NCI-H187 (cell line): ENCODE measurements at places on chromosomes 1 and 21.

- DNase-seq = no peak
Observed at GRCh38 chr1:227260433-227260832, 57.9 kb downstream of the CDC42BPA start.

DNA sequence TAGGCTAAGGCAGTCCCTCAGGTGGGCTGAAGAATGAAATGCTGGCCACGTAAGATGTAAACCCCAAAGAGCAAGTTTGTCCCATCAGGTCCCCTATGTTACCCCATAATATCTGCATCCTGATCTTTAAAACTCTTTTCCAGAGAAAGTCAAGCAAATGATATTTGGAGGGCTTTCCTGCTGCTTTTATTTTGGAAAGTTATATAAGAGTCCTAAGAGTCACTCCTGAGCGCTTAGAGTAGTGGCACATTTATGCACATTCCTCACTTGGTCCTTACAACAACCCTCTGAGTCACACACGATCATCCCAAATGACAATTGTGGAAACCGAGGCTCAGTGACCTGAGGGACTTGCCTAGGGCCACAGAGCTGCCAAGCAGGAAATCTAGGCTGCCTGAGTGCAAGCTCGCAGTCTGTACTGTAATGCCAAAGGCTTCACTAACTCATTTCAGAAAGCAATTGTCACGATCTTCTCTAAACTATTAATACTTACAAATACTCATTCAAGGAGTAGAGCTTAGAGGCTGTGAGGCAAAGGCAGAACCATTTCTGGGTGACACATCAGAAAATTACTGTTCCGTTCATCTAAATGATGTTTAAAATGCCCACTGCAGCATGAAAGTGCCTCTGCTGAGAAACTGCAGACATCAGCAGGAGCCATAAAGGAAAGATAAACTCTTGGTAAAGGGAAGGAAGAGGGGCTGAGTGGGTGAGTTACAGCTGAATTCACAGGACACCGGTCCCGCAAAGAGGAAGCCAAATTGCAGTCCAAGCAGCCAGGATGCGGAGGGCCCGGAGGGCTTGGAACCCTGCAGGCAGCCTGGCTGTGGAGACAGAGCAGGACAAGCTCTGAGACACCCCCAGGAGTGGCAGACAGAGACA, 30.8 kb downstream of the CAPZB start:
- no peak for DNase-seq

GRCh38 chr1:23544444-23545389, 13.7 kb upstream of the E2F2 start:
- DNase-seq = peak; percentile 67

DNA sequence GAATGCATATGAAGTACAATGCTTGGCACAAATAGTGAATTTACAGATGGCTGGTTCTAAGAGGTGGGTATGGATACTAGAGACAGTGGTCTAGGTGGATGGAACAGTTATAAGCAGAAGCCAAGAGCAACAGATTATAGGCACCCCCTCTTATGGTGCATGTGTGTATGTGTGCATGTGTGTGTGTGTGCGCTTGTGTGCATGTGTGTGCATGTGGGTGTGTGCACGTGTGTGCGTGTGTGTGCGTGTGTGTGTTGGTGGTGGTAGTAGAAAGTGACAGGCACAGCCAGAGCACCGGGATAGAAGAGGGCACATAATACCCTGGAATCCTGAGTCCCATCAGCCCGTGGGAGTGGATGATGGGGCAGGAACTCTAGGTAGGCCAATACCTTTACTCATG, 1.3 kb downstream of the NCMAP start:
- no peak for DNase-seq

DNA sequence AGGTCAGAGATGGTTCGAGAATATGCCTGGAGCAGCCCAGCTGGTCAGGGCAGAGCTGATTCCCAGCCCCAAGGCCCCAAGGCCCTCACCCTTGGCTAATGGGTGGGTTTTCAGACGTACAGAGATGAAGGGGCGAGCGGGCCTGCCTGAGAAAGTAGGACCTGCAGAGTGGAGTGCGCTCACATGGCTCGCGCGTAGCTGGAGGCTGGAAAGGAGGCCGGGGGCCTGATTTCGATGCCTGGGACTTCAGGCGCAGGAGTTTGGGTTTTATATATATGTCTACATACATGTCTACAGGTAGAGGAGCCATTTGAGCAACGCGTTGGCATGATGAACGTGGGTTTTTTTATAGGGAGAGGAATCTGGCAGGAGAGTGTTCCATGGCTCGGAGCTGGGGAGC, 8.9 kb downstream of the COQ8A start:
- DNase-seq = no peak

DNA sequence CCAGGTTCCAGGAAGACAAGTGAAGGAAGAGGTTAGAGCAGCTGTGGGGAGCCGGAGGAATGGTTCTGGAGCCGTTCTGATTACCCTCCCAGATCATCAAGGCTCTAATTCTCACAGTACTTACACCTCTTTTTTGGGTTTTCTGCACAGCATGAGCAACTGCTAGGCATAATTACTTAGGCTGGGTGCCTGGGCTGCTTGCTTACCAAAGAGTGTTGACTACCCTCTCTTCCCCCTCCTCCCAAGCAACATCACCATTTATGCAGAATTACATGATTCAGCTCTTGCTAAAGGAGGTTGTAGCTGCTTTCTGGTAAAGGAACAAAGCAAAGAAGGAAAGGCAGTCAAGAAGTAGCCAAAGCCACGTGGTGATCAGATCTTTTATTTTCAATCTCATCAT, 397.2 kb downstream of the KCNH1 start:
- no peak for DNase-seq

- DNase-seq = no peak
Observed at GRCh38 chr1:220283625-220284024, 11.4 kb upstream of the RAB3GAP2 start.

- no peak for DNase-seq
Observed at GRCh38 chr1:192926736-192927135, 117.9 kb downstream of the RGS2 start.

DNA sequence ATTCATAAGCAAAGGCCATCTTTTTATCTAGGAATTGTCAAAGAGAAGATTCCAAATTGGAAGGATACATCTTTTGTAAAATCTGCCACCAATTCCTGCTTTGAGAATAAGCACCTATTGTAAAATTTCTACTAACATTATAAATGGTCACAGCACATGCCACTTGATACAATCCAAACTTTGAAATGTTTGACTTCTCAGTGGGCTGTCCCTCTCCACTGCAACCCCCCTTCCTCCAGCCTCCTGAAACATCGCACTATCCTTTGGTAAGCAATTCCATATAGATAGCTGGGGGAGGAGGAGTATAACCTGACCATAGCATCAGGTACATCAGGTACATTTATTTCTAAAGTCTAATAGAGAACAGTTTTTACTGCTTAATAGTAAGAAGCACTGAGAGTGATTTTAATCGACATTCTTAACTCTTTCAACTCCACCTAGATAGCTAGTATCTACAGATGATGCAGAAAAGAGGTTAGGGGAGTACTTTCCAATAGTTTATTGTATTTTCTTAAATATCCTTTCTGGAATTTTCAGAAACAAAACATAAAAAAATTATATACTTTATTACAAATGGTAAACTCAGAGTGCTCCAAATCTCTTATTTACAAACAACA, 2.9 kb downstream of the JUN start:
- DNase-seq = no peak

GRCh38 chr1:199295107-199295506, 656.3 kb downstream of the PTPRC start:
- no peak for DNase-seq

DNA sequence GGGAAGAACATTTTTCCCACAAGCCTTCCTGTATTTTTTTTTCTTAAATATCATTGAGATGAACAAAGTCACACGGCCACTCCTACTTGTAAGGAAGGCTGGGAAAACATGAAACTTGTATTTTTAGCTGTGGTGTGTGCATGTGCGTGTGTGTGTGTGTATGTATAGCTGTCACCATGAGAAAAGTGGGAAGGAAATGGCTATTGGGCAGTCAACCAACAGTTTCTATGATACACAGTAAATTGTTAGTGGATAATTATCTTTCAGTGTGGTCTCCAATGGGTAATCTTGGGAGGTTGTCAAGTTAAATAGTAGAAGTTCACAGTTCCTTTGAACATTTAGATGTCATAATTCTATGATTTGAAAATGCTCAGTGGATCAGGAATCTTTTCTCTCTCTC, 132.7 kb upstream of the USP24 start:
- DNase-seq = no peak

- no peak for DNase-seq
Observed at GRCh38 chr1:193574913-193575312, 388.5 kb upstream of the B3GALT2 start.

GRCh38 chr1:220149742-220150141, 55.8 kb downstream of the IARS2 start:
- DNase-seq = no peak

GRCh38 chr1:234512451-234512861, 33.5 kb upstream of the TARBP1 start:
- DNase-seq = no peak

- no peak for DNase-seq
Observed at GRCh38 chr1:163528710-163529348, 207.1 kb downstream of the NUF2 start.

GRCh38 chr1:201090541-201090940, 21.7 kb downstream of the CACNA1S start:
- no peak for DNase-seq

DNA sequence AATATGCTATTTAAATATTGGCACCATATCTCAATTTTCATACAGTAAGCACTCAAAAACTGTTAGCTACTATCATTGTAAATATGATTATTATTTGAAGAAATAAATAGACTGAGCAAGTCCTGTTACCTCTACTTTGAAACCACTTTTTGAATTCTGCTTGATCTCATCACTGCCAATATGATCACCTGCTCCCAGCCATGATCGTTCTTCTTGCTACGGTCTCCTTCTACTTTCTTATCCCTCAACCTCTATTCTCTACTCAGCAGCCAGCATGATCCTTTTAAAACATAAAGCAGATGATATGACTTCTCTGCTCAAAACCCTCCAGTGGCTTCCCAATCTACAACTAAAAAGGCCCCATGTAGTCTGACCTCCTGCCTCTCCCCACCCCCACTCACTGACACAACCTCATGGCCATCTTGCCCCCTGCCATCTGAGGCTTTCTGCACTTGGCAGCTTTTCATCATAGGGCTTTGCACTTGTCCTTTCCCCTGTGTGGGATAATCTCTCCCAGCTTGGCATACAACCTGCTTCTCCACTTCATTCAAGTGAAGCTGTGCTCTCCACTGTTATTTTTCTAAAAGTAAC, 27.2 kb downstream of the CD34 start:
- no peak for DNase-seq

GRCh38 chr1:195979646-195980045, 628.6 kb downstream of the KCNT2 start:
- DNase-seq = no peak

DNA sequence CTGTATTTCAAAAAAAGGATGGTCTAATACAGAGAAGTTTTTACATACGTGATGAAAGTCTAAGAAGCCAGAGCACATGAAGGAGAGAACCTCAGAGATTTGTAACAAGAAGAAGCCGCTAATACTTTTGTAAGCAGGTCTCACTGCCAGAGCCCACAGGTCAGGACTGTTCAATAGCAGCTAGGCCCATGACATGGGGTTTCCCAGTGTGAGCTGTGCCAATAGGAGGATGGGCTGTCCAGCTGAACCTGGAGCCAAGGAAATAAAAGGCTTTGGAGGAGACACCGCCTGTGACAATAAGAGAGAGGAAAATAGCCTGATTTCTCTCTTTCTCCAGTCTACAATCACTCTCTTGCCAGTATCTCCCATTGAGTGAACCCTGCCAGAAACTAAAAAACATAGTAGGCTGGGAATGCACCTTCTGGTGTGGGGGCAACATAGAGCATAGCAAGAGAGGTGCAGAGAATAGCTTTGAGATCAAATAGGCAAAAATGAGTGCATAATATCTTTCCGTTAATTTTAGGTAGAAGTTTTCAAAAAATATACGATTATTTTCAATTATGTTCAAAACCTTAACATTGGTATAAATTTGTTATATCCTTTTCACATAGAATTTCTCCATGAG, 360.3 kb downstream of the NEGR1 start:
- DNase-seq = no peak

GRCh38 chr1:31627930-31628559, 10.6 kb downstream of the HCRTR1 start:
- no peak for DNase-seq

DNA sequence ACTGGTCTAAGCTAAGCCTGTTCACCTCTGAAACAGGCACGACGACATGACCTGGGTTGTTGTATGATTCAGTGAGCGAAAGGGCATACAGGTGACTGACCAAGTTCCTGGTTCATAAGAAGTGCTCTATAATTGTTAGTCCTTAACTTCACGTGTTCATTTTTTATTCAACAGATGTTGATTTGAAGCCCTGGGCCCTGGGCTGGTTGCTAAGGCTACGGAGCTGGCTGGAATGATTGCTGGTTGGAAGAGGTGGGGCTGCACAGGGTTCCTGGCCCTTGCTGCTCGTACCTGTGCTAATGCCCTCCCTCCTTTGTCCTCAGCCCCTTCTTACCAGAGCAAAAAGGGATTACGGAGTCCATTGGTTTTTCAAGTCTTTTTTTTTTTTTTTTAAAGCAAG, 111.3 kb upstream of the CSF3R start:
- no peak for DNase-seq

DNA sequence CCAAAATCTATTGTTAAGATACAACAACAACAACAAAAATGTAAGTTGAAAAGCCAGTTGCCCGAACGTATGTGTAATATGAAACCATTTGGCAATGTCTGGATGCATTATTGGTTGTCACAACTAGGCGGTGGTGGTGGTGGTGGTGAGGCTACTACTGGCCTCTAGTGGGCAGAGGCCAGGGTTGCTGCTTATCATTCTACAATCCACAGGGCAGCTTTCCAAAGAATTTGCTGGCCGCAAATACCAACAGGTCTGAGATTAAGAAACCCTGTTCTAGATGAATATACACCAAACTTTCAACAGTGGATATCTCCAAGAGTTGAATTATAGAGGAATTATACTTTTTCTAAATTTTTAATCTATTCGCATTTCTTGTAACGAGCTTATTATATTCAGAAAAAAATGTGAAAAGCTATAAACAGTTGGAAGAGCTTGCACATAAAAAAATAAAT, 26.8 kb upstream of the ZNF697 start:
- DNase-seq = no peak

GRCh38 chr1:206713070-206713469, 28.4 kb downstream of the MAPKAPK2 start:
- DNase-seq = no peak

- DNase-seq = no peak
Observed at GRCh38 chr1:60283690-60284089, 210.1 kb upstream of the C1orf87 start.

- DNase-seq = no peak
Observed at GRCh38 chr1:175597969-175598765, 145.2 kb downstream of the TNR start.

GRCh38 chr21:46048926-46049889, 48.7 kb upstream of the COL6A2 start:
- no peak for DNase-seq
